T-helper 22 cell (primary cell): ENCODE measurements at places on chromosomes 13 and 19.
A peak's percentile ranks its signal among the peaks of the same experiment; 100 is the strongest.

GRCh38 chr13:74743992-74744391 is 609.8 kb upstream of the KLF12 start:
- no peak for DNase-seq

GRCh38 chr19:10408511-10409283 is 5.4 kb upstream of the CDC37 start:
- DNase-seq: peak; percentile 40

- no peak for DNase-seq
These were observed 18.2 kb upstream of the MEIS3 start for GRCh38 chr19:47437500-47437899.

DNA sequence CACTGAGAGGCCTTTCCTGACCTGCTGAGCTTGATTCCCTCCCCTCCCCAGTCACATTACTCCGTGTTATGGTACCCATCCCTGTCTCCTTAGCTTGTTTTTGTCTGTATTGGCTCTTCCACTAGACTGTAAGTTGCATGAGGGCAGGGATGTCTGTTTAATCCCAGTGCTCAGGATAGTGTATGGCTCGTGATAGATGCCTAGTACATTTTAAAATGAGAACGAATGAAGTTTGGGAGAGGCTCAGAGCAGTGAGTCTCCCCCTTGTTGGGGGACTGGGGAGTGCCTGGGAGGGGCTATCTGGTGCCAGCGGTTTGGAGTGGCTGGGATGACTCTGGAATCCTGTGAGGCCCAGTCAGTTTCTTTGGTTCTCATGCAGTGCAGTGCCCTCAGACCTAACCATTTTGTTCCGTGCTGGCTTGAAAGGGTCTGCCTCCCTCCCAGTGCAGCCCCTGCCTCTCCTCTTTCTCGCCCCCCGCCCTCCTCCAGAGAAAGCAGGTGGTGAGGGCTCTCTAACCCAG is 35.5 kb downstream of the ACTN4 start:
- no peak for DNase-seq

- DNase-seq: no peak
These were observed 13.8 kb downstream of the LILRB1 start for GRCh38 chr19:54644056-54644455.

DNA sequence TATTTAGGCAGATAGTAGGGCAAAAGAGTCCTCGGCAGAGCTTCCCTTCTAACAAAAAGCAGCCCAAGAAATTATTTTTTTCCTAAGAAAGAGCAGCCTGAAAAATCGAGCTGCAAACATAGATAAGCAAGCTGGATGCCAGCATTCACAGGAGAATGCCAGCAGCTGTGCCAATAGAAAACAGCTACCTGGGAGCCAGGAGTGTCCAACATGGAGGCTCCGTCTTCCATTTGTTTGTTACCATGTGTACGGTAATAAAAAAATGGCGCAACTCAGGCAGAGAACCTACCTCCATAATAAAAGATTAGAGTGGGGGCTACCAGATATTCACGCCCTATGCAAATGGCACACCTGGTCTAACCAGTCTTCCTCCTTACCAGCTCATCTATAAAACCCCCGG is 77.6 kb upstream of the IPO5 start:
- no peak for DNase-seq

DNA sequence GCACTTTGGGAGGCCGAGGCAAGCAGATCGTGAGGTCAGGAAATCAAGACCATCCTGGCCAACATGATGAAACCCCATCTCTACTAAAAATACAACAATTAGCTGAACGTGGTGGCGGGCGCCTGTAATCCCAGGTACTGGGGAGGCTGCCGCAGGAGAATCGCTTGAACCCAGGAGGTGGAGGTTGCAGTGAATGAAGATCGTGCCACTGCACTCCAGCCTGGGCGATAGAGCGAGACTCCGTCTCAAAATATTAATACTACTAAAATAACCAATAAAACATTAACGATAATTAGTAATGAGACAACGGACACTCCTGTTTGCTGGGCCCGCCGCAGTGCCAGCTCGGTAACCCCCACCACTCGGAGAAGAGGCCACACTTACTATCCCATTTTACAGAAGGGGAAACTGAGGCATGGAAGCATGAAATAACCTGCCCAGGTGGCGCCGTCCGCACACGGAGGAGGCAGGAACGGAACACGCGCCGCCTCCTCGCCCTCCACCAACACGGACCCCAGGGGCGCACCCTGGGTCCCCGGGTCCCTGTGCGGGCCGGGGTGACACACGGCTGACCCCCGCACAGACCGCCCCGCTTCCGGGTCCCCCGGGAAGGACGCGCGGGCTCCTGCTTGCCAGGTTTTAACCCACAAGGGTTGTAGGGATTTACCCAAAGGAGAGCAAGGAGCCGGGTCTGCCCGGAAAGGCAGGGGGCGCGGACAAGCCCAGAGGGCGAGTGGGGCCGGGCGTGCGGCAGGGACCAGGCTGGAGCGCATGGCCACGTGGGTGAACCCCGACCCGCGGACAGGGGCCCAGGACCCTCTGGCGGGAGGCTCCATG is 1.6 kb downstream of the R3HDM4 start:
- no peak for DNase-seq

- DNase-seq: no peak
These were observed 15.3 kb upstream of the SPATA13 start for GRCh38 chr13:24145240-24145639.
